CD4-positive, alpha-beta T cell treated with Interleukin-10 for 1 hour (primary cell): ENCODE measurements at places on chromosomes 1 and 21.

GRCh38 chr21:35222541-35222941 lies 173.4 kb upstream of the RUNX1 start:
- peak; percentile 32 for DNase-seq

DNA sequence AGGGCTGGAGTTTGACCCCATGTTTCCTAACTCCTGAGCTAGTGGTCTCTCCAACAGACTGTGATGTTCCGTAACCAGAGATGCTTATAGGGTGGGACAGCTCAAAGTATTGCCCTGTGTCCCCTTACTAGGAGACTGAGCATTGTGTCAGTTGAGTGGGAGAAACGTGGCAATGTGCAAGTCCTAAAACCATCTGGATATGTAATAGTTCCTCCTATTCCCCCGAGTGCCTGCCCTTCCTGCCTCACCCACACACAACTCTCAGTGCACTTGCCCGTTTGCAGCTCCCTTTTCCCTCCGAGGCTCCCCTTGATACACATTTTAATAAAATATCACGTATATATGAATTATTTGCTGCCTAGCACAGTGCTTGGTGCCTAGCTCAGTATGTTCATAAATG lies 3.4 kb downstream of the PIGV start:
- no peak for DNase-seq

GRCh38 chr1:199809311-199809710 lies 218.2 kb upstream of the NR5A2 start:
- DNase-seq, result no peak

DNA sequence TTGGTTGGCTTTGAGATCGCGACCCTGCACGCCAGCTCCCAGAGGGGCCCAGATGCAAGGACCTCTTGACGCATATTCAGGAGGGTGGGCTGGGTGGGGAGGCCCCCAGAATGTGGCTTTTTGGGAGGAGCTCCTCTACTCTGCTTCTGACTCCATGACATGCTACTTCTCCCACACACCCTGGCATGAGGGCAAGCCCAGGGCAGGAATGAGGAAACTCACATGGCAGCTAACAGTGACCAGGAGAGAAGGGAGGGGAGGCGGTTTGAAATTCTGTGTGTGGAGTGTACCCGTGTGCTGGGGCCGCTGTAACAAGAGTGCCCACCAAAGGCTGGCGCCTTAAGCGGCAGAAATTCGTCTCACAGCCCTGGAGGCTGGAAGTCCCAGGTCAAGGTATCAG lies 61.3 kb upstream of the GPR153 start:
- no peak for DNase-seq

DNA sequence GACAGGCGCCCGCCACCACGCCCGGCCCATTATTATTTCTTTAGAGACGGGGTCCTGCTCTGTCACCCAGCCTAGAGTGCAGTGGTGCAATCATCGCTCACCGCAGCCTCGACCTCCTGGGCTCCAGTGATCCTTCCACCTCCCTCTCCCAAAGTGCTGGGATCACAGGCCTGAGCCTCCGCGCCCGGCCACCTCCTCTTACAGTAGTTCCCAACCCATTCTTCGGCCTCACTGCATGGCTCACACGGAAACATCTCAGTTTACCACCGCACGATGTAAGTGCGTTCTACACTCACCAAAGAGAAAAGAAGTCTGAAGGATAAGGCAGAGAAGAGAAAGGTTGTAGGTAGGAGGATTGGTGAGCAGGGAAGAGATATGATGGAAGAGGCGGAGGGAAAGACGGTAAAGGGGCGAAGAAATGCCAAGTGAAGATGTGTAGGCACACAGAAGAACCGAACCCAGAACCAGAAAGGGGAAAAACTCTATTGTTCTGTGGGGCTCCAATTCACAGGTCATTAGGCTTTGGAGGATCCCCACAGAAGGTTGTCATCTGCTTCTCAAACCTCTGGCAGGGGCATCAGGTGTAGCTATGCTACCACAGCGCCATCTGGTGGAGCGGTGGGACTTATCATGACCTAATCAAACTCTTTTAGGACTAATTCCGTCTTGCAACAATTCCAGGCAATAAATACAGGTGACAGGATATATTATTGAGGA lies 504.2 kb downstream of the SMYD3 start:
- DNase-seq, result peak; percentile 79

GRCh38 chr1:174239541-174239940 lies 80.2 kb downstream of the RABGAP1L start:
- DNase-seq, result no peak

- no peak for DNase-seq
These were observed 1571.3 kb upstream of the PRMT6 start for GRCh38 chr1:105485207-105485606.

- no peak for DNase-seq
These were observed 543.3 kb downstream of the DPYD start for GRCh38 chr1:97377432-97378034.

DNA sequence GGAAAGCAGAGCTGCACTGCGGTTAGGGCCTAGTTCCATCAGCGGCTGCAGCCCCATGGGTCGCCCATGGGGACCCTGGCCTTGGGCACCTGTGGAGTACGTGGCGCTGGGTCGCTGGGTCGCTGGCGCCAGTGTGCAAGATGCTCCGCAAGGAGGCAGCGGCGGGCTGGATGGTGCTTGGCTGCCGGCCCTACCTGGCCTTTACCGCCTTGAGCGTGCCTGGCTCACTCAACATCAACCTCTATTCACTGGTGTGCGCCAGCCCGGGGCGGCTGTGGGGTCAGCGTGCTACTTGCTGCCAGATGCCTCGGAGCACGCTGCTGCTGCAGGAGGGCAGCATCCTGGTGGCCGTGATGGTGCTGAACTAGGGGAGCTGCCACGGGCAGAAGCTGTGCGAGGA lies 85.1 kb upstream of the RHOU start:
- no peak for DNase-seq

DNA sequence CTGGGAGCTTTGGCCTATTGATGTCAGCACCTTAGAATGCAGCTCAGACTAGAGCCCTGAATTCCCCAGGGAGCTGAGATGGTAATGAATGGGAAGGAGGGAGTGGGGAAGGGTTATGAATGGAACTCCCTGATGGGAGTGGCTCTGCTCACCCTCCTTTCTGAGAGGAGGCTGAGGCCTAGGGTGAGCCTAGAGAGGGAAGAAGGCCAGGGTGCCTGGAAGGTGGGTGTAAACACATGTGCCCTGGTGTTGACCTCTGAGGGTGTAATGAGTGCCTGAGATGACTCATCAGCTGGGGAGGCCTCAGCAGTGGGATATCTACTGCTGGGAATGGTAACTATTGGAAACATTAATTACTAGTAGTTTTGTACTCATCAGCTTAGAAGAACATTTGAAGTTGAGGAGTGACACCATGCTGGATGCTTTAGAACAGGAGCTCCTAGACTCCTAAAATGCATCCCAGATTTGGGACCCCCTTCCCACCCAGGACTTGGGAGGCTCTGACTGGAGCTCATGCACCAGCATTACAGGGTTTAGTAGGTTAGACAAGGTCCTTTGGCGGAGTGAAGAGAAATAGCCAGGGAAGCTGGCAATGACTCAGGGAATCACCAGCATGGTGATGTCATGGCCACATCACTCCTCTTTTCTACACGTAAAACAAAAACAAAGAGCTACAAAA lies 16.0 kb upstream of the PIGV start:
- DNase-seq, result no peak

GRCh38 chr1:33606272-33606671 lies 133.8 kb downstream of the ZSCAN20 start:
- no peak for DNase-seq

DNA sequence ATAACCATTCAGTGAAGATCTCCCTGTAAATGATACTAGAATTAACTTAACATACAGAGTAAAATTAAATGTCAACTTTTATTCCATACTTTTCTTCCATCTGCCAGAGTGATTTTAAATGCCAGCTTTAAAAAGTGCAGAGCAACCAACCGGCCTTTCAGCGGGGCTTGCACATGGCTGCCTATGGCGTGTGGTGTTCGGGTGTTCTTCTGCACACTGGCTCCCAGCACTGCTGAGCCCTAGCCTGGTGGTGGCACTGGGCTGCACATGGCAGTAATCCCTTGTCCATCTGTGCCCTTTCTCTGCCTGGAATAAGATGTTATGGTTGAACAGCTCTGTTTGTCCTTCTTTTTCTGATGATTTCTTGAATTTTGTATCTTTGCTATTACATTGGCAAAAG lies 156.3 kb downstream of the SNX7 start:
- DNase-seq, result no peak
